ENCODE measurements at places on chromosomes 5 and 9.
A peak's percentile ranks its signal among the peaks of the same experiment; 100 is the strongest.

- DNase-seq, result no peak
Measured at GRCh38 chr9:115743709-115744605, 409.6 kb upstream of the PAPPA start.

DNA sequence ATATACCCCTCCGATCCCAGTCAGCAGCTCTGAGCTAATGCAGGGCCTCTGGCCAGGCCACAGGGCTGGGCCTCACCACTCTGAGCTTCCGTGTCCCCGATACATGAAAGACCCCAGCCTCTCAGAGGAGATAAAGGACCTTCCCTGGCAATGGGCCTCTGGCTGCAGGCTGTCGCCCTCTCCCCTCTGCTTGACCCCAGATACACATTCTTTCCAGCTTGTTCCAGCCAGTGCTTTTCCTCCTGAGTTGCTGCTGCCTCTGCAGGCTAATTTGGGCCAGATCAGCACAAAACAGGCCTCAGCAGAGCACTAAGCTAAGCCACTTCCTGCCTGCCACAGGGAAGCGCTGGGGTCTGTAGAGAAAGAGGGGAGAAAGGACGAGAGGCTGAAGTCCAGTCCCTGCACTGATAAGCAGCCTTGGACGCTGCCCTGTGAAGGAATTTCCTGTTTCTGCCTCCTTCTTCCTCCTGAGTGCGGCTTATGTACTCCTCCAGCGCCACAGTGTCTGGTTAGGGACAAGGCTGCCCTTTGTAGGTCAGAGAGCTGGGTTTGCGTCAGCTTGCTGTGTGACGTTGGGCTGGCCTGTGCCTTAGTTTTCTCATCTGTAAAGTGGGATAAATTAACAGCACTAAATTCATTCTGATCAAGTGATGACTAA lies 73.0 kb upstream of the IL17B start:
- DNase-seq, result no peak

GRCh38 chr5:109784687-109785086 lies 95.0 kb downstream of the MAN2A1 start:
- no peak for DNase-seq

- no peak for DNase-seq
Measured at GRCh38 chr9:134658378-134658955, 16.9 kb downstream of the COL5A1 start.

GRCh38 chr5:178525906-178526732 lies 64.1 kb downstream of the COL23A1 start:
- DNase-seq, result no peak

GRCh38 chr9:82549174-82549821 lies 513.6 kb downstream of the RASEF start:
- no peak for DNase-seq

DNA sequence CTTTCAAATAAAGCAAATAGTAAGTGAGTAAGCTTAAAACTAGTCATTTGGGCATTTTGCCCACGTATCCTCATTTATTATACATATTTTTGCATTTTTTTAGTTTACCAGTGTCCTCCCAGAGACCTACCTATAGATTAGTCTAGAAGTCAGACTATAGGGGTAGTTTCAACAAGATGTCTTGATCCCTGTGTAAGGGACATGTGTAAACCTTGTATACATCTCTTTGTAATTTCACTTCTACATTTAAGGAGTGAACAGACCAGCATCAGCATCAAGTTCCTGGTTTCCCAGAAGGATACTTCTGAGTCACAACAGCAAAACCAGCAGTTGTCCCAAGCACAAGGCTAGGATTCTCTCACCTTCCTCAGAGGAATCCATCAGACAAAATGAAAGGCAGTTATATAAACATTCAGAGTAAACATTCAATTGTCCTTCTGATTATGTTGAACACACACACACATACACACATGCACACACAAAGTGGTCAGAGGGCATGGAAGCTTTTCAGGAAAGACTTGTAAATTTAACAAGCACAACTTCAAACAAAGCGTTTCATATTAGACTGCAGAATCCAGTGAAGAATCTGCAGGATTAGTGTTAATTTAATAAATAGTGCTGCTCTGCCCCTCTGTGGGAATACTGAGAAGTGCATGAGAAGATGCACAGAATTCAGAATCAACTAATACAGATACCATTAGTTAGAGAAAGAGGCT lies 55.4 kb downstream of the HINT1 start:
- DNase-seq, result no peak

DNA sequence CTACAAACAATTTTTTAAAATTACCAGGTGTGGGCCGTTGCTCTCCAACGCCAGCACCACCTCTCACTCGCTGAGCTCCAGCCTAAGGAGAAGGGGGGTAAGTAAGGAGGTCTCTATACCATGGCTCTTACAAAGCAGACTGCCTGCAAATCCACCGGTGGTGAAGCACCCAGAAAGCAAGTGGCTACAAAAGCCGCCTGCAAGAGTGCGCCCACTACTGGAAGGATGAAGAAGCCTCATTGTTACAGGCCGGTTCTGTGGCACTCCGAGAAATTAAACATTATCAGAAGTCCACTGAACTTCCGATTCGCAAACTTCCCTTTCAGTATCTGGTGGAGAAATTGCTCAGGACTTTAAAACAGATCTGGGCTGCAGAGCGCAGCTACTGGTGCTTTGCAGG lies 46.0 kb downstream of the CDO1 start:
- no peak for DNase-seq

GRCh38 chr5:108765647-108766046 lies 17.9 kb downstream of the FER start:
- no peak for DNase-seq

- DNase-seq, result no peak
Measured at GRCh38 chr5:33513462-33514185, 72.9 kb downstream of the TARS1 start.

DNA sequence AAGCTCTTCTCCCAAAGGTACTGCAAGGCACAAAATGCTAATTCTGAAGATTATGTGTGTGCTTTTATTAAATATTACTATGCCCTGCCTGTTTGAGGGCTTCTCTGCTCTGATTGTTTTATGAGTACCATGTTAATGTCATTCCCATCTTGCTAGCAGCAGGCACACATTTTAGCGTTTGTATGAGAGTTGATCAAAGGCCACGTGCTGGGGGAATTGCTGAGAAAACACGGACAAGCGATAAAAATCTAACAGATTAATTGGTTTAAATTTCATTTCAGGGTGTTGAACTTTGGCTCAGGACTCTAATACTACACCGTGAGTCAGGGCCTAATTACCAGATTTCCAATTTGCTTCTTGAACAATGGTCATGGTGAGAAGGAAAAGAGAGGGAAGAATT lies 298.4 kb downstream of the EBF1 start:
- no peak for DNase-seq

GRCh38 chr5:52864371-52864770 lies 76.7 kb downstream of the ITGA1 start:
- DNase-seq, result peak; percentile 72

DNA sequence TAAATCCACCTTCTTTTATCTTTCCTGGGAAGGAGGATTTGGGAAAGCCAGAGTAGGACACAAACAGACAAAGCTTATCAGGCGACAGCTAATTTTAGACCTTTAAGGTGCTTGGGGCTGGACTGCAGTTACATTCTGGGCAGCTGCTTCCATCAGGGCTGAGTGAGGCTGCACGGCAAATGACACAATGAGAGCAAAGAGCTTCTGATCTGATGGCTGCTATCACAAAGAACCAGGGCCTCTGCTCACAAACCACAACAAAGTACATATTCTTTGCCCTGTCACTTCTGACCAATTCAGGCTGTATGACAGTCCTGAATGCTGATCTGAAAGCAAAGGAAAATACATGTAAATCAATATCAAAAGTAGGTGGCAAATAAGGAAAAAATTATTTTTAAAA lies 93.1 kb downstream of the MRPS27 start:
- DNase-seq, result no peak

- DNase-seq, result no peak
Measured at GRCh38 chr9:111812337-111812736, 17.6 kb upstream of the SHOC1 start.

DNA sequence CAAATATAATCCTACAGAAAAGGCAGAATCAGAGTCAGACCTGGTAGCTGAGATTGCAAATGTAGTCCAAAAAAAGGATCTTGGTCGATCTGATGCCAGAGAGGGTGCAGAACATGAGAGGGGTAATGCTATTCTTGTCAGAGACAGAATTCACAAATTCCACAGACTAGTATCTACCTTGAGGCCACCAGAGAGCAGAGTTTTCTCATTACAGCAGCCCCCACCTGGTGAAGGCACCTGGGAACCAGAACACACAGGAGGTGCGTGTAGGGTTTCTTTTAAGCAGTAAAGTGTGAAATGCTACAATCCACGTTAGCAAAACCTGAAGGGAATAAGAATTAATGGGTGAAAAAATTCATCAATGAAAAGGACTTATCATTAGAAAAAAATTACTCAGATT lies 145.8 kb downstream of the GIN1 start:
- no peak for DNase-seq

- DNase-seq, result no peak
Measured at GRCh38 chr9:7988644-7989280, 189.2 kb upstream of the DMAC1 start.

DNA sequence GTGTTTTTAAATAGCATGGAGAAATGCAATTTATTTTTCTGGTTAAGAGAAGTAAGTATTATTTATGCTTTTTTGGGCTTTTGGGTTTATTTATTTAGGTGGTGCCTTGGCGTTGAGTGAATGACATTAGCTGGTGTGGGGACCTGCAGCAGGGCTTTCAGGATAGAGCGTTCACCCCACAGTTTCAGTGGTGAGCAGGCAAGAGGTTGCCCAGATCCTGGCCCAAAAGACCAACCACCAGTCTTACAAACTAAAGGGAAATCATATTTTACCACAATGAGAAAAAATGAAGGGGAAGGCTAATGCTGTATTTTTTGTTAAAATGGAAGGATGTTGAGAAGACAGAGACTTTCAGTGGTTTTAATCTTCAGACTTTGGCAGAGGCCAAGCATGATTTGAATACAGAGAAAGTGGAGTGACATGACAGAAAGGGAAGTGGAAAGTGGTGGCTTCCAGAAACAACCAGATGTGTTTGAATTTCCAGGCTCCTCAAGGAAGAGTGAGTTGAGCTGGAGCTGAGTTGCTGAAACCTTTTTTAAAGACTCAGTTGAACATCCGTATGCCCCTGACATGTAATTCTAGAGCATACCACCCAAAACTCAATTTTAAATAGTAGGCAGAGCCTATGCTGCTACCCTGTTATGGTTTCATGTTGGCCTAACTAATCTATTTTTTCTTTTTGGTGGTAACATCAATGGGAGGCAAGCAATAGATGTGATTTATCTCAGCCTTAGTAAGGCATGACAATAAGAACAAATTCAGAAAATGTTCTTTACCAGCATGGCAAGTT lies 94.8 kb downstream of the AOPEP start:
- DNase-seq, result no peak

DNA sequence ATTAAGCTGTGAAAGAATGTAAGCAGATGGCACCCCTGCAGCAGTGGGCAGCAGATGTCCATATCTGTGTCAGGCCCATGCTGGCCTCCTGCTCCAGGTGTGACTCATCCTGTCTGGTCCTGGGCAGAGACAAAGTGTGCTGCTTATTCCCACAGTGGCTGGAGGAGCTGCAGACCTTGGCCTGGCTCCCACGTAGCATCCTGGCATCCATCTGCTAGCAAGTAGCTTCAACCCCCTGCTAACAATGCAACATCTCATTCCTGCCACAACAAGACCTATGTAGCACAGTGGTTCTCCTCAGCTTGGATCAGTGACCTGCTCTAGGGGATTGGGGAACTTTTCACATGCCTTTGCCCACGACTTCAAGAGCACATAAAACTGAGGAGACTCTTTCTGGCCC lies 126.4 kb upstream of the SLC12A2 start:
- no peak for DNase-seq

DNA sequence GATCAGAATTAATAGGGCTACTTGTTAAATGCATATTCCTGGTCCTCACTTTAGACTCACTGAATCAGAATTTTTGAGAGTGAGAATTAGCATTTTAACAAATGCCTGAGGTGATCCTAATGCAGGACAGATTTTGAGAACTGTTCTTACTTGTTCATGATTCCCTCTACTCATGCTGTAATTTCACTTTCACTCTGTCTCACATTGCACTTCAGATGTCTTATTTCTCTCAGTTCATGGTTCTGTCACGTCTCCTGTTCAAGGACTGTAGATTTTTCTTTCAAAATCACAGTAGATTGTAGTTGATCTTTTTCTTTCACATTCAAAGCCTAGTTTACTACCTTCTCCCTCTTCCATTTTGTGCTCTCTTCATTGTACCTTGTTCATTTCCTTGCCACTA lies 54.3 kb downstream of the ADGRV1 start:
- DNase-seq, result no peak

- no peak for DNase-seq
Measured at GRCh38 chr5:34806532-34806931, 32.4 kb upstream of the TTC23L start.
